Smooth muscle cell of trachea (primary cell): ENCODE measurements at places on chromosomes 3 and 15. TPM values are rescaled to one million over a fixed set of nuclear protein-coding genes. Genes with fewer than 3 reads are reported as not detected.

ARL6 gene
- total RNA-seq, result 8.7 and 10.9 TPM in 2 replicates

GCHFR gene
- 2.0 and 2.2 TPM in 2 replicates for total RNA-seq

ZIC1 gene
- total RNA-seq, result not detected in 2 replicates

MKRN2OS gene
- total RNA-seq, result 0.33 TPM in 1 of 2 replicates, not detected in the other

SKOR1 gene
- total RNA-seq, result 0.15 and 0.17 TPM in 2 replicates

PLA2G4E gene
- total RNA-seq, result under 0.01 TPM in 1 of 2 replicates, not detected in the other

SPESP1 gene
- 7.8 and 14.0 TPM in 2 replicates for total RNA-seq

CHAC1 gene
- total RNA-seq, result 9.3 and 16.9 TPM in 2 replicates

KNG1 gene
- not detected in 2 replicates for total RNA-seq

TOP2B gene
- total RNA-seq, result 61.4 and 118 TPM in 2 replicates

RLBP1 gene
- not detected in 2 replicates for total RNA-seq

IL16 gene
- 2.0 and 6.1 TPM in 2 replicates for total RNA-seq

MASP1 gene
- total RNA-seq, result 33.2 and 178 TPM in 2 replicates

PROS1 gene
- total RNA-seq, result 22.5 and 25.2 TPM in 2 replicates

GAP43 gene
- total RNA-seq, result 0.33 and 1.7 TPM in 2 replicates

MESP2 gene
- total RNA-seq, result 0.58 and 1.3 TPM in 2 replicates

SERINC4 gene
- total RNA-seq, result 0.15 TPM in 1 of 2 replicates, not detected in the other

ABI3BP gene
- 12.9 and 21.2 TPM in 2 replicates for total RNA-seq

PIGBOS1 gene
- 4.8 and 11.5 TPM in 2 replicates for total RNA-seq

DAZL gene
- total RNA-seq, result not detected in 2 replicates

TMC3 gene
- not detected in 2 replicates for total RNA-seq

KIF15 gene
- 1.3 and 19.1 TPM in 2 replicates for total RNA-seq

EXOG gene
- total RNA-seq, result 9.1 and 19.3 TPM in 2 replicates

UROC1 gene
- not detected in 2 replicates for total RNA-seq

EXD1 gene
- total RNA-seq, result under 0.01 TPM in 1 of 2 replicates, not detected in the other

XYLB gene
- 4.7 and 6.1 TPM in 2 replicates for total RNA-seq

ITIH1 gene
- total RNA-seq, result not detected in 2 replicates

AADACL2 gene
- not detected in 2 replicates for total RNA-seq

RARRES1 gene
- 48.3 and 232 TPM in 2 replicates for total RNA-seq

CCR9 gene
- not detected in 2 replicates for total RNA-seq

PLA1A gene
- total RNA-seq, result 0.33 TPM in 1 of 2 replicates, not detected in the other

IL17RE gene
- 1.5 and 2.8 TPM in 2 replicates for total RNA-seq

SV2B gene
- not detected in 2 replicates for total RNA-seq

TCAIM gene
- 34.1 and 42.8 TPM in 2 replicates for total RNA-seq

TBCCD1 gene
- 13.6 and 14.8 TPM in 2 replicates for total RNA-seq

SETD5 gene
- total RNA-seq, result 51.3 and 73.9 TPM in 2 replicates

HPS3 gene
- total RNA-seq, result 44.2 and 50.8 TPM in 2 replicates

WDR93 gene
- not detected in 2 replicates for total RNA-seq

CDC25A gene
- 1.3 and 2.6 TPM in 2 replicates for total RNA-seq

RTP1 gene
- not detected in 2 replicates for total RNA-seq

CYP8B1 gene
- not detected in 2 replicates for total RNA-seq

GPR160 gene
- 0.29 and 0.33 TPM in 2 replicates for total RNA-seq

PLAAT1 gene
- not detected in 2 replicates for total RNA-seq
